T-helper 2 cell treated with Interferon-gamma antibody and Interleukin-4, amounts not matched to agents 5 μg/mL and 100 μg/mL, for 36 hours (primary cell): ENCODE measurements at places on chromosomes 7 and 10.
A peak's percentile ranks its signal among the peaks of the same experiment; 100 is the strongest.

GRCh38 chr7:120344276-120344675 lies 71.3 kb downstream of the KCND2 start:
- no peak overlapping the region for H3K27ac ChIP-seq
- no peaks in the 10 kb centered on the region for H3K36me3 ChIP-seq
- DNase-seq = no peak
- no peak overlapping the region for H3K4me3 ChIP-seq
- H3K27me3 ChIP-seq = no peaks in the 10 kb centered on the region
- H3K4me1 ChIP-seq = no peaks in the 10 kb centered on the region

GRCh38 chr10:98363220-98363619 lies 51.8 kb downstream of the PYROXD2 start:
- no peaks in the 10 kb centered on the region for H3K36me3 ChIP-seq
- DNase-seq = no peak
- H3K4me1 ChIP-seq = peaks cover 6% of the 10 kb centered on the region
- peaks cover 4% of the 10 kb centered on the region for H3K27me3 ChIP-seq
- no peak overlapping the region for H3K27ac ChIP-seq
- H3K4me3 ChIP-seq = no peak overlapping the region

DNA sequence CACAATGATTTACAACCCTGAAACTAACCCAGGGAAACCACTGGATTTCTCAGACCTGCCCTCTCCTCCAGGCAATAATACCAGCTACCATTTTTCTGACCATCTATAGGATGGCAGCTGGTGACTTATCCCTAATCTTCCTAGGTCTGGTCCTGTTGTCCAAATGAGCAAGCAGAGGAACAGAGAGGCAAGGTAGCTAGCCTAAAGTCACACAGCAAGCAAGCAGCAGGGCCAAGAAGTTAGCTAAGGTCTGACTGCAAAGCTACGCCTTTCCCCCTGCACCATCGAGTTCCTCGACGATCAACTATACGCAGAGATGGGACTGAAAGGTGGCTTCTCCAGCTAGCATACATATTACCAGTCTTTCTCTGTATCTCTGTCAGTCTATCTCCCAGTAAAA lies 25.3 kb downstream of the ATXN7L1 start:
- H3K27ac ChIP-seq = peak overlapping the region; percentile 62
- peaks cover 18% of the 10 kb centered on the region for H3K36me3 ChIP-seq
- H3K4me1 ChIP-seq = peaks cover 60% of the 10 kb centered on the region
- no peak for DNase-seq
- H3K4me3 ChIP-seq = peak overlapping the region; percentile 3

DNA sequence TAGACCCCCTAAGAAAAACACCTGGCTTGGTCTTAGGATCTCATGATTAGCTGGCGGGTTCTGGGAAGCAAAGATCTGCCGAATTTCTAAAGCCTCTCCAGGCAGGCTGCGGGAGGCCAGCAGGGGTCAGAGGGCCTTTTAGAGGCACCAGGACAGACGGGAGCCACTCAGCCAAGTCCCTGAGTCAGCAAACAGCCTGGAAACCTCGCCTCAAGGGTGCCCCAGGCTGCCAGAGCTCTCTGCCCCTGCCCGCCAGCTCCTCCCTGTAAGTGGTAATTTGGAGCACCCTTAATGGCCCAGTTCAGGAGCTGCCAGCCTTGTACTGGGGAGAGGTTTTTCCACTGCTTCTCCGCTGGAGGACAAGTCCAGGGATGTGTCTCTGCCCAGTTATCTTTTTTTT lies 88.7 kb downstream of the HIP1 start:
- no peaks in the 10 kb centered on the region for H3K27me3 ChIP-seq
- H3K4me1 ChIP-seq = no peaks in the 10 kb centered on the region
- H3K36me3 ChIP-seq = no peaks in the 10 kb centered on the region
- DNase-seq = no peak
- no peak overlapping the region for H3K4me3 ChIP-seq

DNA sequence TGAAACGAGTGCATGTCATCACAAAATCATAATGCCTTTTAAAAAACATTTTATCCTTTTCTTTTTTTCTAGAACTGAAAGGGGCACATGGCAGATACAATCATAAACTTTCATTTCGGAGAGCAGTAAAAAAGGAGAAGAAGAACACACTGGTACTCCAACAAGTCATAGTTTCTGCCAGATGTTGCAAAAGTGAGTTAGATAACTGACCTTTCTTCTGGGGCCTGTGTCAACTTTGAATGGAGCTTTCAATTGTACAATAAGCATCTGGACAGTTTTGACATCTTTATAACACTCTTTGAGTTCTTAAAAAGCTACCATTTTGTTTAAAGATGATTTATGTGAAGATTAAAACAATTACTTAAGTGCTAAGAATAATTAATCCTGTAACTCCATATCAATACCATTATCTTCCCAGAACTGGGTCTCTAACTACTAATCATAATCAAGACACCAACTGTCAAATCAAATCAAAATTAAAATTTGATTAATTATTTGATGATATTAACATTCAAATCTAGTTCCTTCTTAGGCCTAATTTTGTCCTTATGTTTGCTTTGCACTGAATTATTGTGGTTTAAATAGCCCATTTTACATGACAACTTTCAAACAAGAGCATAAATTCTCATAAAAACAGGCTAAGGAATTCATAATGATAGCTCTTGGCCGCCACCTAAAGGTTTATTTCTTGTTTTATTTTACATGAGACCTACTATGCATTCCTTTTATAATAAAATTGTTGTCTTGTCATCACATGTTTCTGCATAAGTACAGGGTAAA lies 19.5 kb upstream of the ITGB8 start:
- H3K27ac ChIP-seq = no peak overlapping the region
- no peaks in the 10 kb centered on the region for H3K36me3 ChIP-seq
- no peaks in the 10 kb centered on the region for H3K4me1 ChIP-seq
- H3K4me3 ChIP-seq = no peak overlapping the region
- peaks cover 10% of the 10 kb centered on the region for H3K27me3 ChIP-seq

- no peak overlapping the region for H3K27ac ChIP-seq
- H3K4me1 ChIP-seq = no peaks in the 10 kb centered on the region
- DNase-seq = no peak
Measured at GRCh38 chr7:111486472-111487142, 75.7 kb downstream of the IMMP2L start.

DNA sequence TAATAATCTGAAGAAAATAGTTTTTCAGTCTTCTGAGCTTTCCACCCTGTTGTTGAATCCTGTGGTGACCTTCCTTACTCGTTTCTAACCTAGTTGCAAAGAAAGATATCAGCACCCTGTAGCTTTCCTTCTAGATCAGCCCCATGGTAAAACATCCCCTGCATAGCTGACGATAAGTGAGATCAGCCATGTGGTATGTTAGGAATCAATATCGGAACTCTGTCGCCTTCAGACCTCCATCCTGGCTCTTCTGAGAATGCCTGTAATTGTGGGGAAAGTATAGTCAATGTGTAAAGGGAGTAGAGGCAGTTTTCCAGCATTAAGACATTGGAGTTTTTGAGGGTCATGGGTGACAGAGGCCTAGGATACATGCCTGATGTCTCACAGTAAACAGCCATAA lies 151.8 kb downstream of the LRRC4 start:
- H3K4me3 ChIP-seq = no peak overlapping the region
- H3K4me1 ChIP-seq = peaks cover 11% of the 10 kb centered on the region
- H3K27me3 ChIP-seq = no peaks in the 10 kb centered on the region
- H3K36me3 ChIP-seq = peaks cover under 1% of the 10 kb centered on the region
- H3K27ac ChIP-seq = no peak overlapping the region
- no peak for DNase-seq

- H3K27ac ChIP-seq = no peak overlapping the region
- H3K4me3 ChIP-seq = no peak overlapping the region
- no peaks in the 10 kb centered on the region for H3K4me1 ChIP-seq
- no peaks in the 10 kb centered on the region for H3K36me3 ChIP-seq
Measured at GRCh38 chr7:153247926-153248325, 488.4 kb downstream of the ACTR3B start.

DNA sequence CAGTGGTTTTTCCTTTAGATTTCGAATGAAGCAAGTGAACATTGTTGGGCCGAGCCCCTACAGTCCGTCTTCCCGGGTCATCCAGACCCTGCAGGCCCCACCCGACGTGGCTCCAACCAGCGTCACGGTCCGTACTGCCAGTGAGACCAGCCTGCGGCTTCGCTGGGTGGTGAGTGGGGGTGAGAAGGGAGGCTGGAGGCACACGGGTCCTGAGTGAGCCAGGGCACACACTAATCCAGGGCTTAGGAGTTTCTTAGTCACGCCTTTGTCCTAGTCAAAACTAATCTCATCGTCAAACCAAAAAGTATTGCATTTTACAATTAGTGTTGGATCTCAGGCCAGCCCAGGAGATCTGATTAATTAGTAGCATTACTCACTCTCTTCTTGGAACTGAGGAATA lies 568.8 kb upstream of the FOXK1 start:
- no peak overlapping the region for H3K27ac ChIP-seq
- H3K36me3 ChIP-seq = no peaks in the 10 kb centered on the region
- no peaks in the 10 kb centered on the region for H3K27me3 ChIP-seq
- no peaks in the 10 kb centered on the region for H3K4me1 ChIP-seq
- DNase-seq = no peak

GRCh38 chr10:132410779-132411532 lies 14.0 kb downstream of the PWWP2B start:
- DNase-seq = no peak
- no peak overlapping the region for H3K27ac ChIP-seq
- H3K4me1 ChIP-seq = peaks cover 2% of the 10 kb centered on the region
- peaks cover under 1% of the 10 kb centered on the region for H3K36me3 ChIP-seq
- no peak overlapping the region for H3K4me3 ChIP-seq

- H3K4me3 ChIP-seq = no peak overlapping the region
- H3K27me3 ChIP-seq = no peaks in the 10 kb centered on the region
- no peak overlapping the region for H3K27ac ChIP-seq
- DNase-seq = no peak
- H3K4me1 ChIP-seq = no peaks in the 10 kb centered on the region
- no peaks in the 10 kb centered on the region for H3K36me3 ChIP-seq
Measured at GRCh38 chr10:83283151-83283550, 856.2 kb upstream of the GHITM start.

DNA sequence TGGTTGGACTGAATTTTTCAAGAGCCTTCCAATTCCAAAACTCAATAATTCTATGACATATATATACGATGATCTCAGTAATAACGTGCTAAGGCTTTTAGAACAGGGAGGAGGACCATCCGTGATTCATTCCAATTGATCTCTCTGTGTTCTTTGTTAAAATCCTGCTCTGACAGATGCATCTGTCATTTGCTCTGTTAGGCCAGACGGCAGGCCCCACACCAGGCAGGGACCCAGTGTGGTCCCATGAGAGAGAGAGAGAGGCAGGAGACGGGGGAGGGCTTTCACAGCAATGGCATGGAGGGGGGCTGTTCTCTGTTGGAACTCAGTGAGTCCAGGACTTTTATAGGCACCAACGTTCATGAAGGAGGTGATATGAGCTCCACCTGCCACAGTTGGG lies 160.0 kb upstream of the INSYN2A start:
- no peak overlapping the region for H3K27ac ChIP-seq
- no peak for DNase-seq
- no peaks in the 10 kb centered on the region for H3K27me3 ChIP-seq
- no peaks in the 10 kb centered on the region for H3K4me1 ChIP-seq
- H3K36me3 ChIP-seq = no peaks in the 10 kb centered on the region
- H3K4me3 ChIP-seq = no peak overlapping the region

GRCh38 chr10:132389433-132390169 lies 7.4 kb upstream of the PWWP2B start:
- H3K27ac ChIP-seq = no peak overlapping the region
- no peaks in the 10 kb centered on the region for H3K36me3 ChIP-seq
- H3K4me3 ChIP-seq = no peak overlapping the region
